Body of pancreas (tissue), 4 donors: ENCODE measurements at places on chromosomes 6 and 20. TPM values are rescaled to one million over a fixed set of nuclear protein-coding genes. Genes with fewer than 3 reads are reported as not detected.

OPN5 gene
- total RNA-seq = not detected

DCDC2 gene
- total RNA-seq = 20.8 TPM

GRCh38 chr6:11126876-11127275, 15.4 kb upstream of the ERVFRD-1 start:
- H3K4me1 ChIP-seq = no peaks in the 10 kb centered on the region
- H3K27me3 ChIP-seq = no peaks in the 10 kb centered on the region
- no peak for DNase-seq
- H3K4me3 ChIP-seq = no peak overlapping the region
- no peak overlapping the region for H3K27ac ChIP-seq

SLC22A3 gene
- not detected for total RNA-seq

MTFR2 gene
- total RNA-seq = 0.78 TPM

- no peak overlapping the region for H3K27ac ChIP-seq
- no peaks in the 10 kb centered on the region for H3K36me3 ChIP-seq
- DNase-seq = no peak
- no peak overlapping the region for H3K4me3 ChIP-seq
Observed at GRCh38 chr20:64173116-64173515, 8.9 kb downstream of the MYT1 start.

C20orf173 gene
- not detected for total RNA-seq

DNAH8 gene
- not detected for total RNA-seq
